ENCODE measurements at places on chromosomes 11 and 22. TPM values are rescaled to one million over a fixed set of nuclear protein-coding genes. Genes with fewer than 3 reads are reported as not detected.

KAT5 gene
- 52.4 TPM for total RNA-seq

SLC22A25 gene
- total RNA-seq = not detected

PANX2 gene
- 7.9 TPM for total RNA-seq

KCNJ5 gene
- total RNA-seq = not detected

KMT5B gene
- 20.5 TPM for total RNA-seq

C2CD2L gene
- 7.1 TPM for total RNA-seq

FOLH1 gene
- not detected for total RNA-seq

DDI1 gene
- total RNA-seq = not detected

SERPING1 gene
- 1.7 TPM for total RNA-seq

AIFM3 gene
- 4.8 TPM for total RNA-seq
